SK-MEL-5 (cell line): ENCODE measurements at places on chromosomes 12 and 14. TPM values are rescaled to one million over a fixed set of nuclear protein-coding genes. Genes with fewer than 3 reads are reported as not detected.

The PCED1B gene
- total RNA-seq: 0.48 and 0.87 TPM in 2 replicates

The MSRB3 gene
- 7.8 and 9.0 TPM in 2 replicates for total RNA-seq

The FOXN4 gene
- not detected in 2 replicates for total RNA-seq

The AKAP3 gene
- total RNA-seq: 0.75 and 0.79 TPM in 2 replicates

DNA sequence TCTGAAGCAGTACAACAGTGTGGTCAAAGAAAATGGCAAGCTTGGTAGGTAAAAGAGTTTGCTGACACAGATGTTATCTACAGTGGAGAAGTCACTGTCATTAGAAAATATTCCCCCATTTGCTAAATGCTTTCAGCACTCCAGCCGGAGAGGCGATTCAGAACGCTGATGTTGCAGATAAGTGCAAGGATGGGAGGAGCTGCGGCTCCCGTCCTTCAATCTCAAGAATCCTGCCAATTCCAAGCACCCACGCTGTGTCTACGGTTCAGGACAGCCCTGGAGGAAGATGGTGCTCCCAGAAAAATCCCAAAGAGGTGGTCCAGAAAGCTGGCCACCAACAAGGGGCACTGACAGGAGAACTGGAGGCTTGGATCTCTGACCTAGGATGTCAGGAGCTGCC, 79.1 kb downstream of the ZFP36L1 start:
- DNase-seq: no peak

DNA sequence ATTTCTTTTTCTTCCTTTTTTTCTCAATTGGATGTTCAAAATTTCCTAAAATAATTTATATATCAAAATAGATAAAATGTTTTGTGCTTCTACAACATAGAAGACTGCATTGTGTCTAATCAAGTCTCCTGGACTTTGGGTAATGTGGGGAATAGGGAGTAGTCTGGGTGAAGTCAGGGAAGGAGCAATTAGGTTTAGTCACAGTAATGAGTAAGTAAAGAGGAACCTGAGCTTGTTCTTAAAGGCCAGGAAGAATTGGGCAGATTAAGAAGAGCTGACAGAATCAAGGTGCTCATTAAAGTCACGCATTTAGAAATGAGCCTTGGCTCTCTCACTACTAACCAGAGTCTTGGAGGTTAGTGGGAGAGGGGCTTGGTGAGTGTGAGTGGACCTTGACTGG, 233.3 kb upstream of the SSTR1 start:
- DNase-seq: no peak

GRCh38 chr12:65643595-65644386, 180.5 kb upstream of the HMGA2 start:
- DNase-seq: no peak

- no peak for DNase-seq
Observed at GRCh38 chr12:4643747-4644146, 5.1 kb downstream of the AKAP3 start.

GRCh38 chr12:84767079-84767478, 145.5 kb downstream of the SLC6A15 start:
- DNase-seq: no peak

DNA sequence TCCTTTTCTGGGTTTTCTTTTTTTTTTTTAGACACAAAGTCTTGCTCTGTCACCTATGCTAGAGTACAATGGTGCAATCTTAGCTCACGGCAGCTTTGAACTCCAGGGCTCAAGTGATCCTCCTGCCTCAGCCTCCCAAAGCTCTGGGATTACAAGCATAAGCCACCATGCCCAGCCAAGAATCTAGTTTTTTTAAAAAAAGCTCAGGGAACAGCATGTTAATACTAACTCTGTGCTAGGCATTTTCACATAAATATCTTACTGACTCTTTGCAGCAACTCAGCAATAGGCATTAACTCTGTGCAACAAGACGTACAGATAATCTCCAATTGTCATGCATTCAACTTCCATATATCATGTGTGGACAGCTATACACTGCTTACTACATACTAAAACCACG, 97.4 kb downstream of the LLPH start:
- DNase-seq: no peak
